NCI-H1092 (cell line): ENCODE measurements at places on chromosomes 5 and 9.

DNA sequence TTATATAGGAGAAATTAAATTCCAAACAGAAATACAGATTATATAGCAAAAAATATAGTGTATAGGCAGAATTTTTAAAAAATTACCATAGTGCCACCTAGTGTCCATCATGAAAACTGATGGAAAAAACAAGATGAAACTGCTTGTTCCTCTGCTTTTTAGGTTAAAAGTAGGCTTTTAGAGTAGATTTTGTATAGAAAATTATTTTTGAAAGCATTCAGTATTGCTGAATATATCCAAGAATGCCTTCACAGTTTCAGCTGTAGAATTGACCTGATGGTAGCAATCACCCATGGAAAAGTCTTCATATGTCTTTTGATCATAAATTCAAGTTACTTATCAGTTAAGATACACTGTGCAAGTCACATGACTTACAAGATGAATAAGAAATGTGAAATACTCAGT, 19.7 kb downstream of the RIOK2 start:
- DNase-seq, result no peak

DNA sequence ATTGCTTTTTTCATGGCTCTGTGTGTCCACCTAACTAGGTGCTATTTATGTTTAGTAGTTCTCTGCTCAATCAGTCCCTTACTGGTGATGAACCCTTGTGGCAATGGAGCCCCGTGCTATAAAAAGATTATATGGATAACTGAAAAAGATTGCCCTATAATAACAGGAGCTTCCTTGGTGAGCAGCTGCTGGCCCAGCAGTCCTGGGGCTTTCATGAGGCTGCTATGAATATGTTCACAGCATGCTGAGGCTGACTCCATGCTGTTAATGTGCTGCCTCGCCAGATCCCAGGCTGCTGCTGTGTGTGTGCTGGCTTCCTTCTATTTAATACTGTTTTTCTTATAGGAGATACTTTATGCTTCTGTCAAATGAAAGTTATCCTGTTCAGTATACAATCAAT, 357.5 kb downstream of the TAF11L14 start:
- peak; percentile 68 for DNase-seq

DNA sequence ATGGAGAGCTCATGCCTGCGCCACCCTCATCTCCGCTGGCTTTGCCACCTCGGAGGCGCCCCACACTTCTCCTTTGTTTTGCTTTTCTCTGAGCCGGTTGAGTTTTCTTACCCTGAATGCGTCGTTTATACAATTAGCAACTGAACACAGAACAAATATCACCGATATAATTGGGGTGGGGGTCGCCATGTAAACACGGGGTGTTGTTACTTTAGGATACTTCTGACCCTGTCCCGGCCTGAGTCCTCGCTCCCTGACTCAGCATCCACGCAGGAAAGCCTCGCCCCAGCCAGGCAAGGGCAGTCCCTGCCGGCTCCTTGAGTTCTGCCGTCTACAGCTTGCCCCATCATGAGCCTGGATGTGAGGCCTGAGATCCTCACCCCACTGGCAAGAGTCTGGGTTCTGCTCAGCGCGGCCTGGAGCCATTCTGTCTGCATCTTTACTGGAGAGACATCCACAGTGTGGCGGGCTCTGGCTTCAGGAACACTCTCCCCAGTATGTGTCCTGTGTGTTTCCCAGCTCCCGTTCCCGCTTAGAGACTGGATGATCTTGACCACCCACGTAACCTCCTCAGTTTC, 5.5 kb downstream of the NKX2-5 start:
- DNase-seq, result no peak

DNA sequence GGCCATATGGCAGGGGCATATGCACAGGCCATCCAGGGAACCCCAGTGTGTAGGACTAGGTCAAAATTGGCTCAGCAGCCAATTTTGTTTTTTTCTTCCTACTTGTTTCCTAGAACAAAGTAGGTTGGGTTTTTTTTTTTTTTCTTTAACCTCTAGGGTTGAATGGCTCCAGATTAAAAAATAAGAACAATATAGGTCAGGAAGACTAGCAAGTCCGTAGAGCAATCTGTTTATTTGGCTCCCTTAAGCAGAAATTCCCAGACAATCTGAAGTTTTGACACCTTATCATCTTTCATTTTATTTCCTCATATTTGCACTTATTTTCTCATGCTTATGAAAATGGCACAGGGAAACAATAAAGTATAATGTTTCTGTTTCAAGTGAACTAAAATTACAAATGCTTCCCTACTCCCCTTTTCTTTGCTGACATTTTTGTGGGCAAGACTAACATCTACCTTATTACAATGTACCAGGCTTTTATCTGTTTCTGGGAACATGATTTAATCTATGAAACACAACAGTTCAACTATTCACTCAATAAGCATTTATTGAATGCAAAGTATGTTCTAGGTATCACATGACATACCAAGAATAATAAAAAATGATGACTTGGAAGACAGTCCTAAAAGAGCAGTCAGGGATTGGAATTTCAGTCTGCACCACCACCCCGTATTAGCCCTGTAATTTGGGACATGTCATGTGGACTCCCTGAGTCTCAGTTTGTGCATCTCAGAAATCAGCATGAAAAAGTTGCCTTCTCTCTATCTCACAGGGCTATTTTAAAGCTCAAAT, 30.5 kb downstream of the TLR4 start:
- DNase-seq, result no peak

DNA sequence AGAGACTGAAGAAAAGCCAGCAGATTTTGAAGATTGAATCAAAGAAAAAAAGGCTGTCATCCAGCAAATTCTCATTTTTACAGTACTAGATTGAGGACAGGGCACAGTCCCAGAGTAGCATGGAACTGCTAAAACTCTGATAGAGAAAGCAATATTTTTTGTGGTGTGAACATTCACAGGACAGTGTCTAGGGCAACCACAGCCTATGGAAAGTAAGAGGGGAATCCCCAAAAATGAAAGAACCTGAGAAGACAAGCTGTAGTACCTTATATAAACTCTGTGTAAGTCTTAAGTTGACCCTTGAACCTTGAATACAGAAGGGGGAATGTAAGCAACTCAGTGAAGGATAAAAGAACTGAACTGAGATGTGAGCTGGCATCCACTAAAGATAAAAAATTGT, 540.3 kb downstream of the HINT1 start:
- no peak for DNase-seq

DNA sequence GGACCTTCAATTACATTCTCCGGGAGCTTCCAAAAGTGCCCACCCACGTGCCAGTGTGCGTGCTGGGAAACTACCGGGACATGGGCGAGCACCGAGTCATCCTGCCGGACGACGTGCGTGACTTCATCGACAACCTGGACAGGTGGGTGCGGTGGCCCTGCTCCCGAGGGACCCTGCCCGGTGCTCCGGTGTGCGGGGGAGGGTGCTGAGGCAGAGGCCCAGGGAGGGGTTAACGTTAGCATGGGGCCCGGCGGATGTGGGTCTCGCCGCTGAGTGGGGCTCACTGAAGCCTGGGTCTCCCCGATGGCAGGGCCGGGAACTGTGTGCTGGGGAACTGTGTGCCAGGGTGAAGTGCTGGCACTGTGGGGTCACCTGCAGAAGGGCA, 10.6 kb upstream of the AJM1 start:
- DNase-seq, result no peak
